ENCODE measurements at places on chromosomes 2 and 18.

DNA sequence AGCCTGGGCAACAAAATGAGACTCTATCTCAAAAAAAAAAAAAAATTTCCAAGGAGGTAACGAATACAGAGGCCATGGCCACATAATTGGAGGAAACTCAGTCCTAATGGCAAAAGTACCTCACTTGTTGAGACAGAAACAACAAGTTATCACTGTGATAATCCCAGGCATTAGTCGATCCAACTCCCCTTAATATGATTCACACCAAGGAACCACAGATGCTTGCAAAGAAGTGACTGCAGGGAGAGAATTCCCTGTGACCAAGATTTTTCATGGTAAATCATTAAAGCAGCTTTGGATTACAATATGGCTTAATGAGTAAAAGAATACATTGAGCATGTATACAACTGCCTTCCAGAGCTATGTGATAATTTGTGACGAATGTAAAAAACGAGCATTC is 80.4 kb upstream of the RNU4ATAC start:
- no peak for DNase-seq

- DNase-seq, result no peak
These were observed 91.7 kb downstream of the ZCCHC2 start for GRCh38 chr18:62614494-62614893.

- no peak for DNase-seq
These were observed 72.3 kb downstream of the FMNL2 start for GRCh38 chr2:152407204-152407721.

DNA sequence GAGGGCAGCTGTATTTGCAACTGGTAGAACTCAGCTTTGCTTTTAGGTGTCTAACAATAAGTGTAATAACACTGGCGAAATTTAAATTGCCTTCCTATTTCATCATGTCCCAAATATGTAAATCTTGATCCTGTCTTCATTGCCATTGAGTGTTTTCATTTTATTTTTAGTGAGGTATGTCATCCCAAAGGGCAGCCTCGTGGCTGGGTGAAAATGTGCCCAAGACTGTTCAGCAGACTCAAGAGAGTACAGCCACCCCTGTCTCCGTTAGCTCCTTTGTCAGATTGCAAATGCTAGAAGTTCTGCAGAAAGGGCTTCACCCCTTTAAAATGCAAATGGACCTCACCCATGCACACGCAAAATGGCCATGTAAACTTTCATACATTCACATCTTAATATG is 278.8 kb downstream of the RND3 start:
- no peak for DNase-seq

- DNase-seq, result no peak
These were observed 39.3 kb downstream of the MAP3K2 start for GRCh38 chr2:127348426-127349000.

DNA sequence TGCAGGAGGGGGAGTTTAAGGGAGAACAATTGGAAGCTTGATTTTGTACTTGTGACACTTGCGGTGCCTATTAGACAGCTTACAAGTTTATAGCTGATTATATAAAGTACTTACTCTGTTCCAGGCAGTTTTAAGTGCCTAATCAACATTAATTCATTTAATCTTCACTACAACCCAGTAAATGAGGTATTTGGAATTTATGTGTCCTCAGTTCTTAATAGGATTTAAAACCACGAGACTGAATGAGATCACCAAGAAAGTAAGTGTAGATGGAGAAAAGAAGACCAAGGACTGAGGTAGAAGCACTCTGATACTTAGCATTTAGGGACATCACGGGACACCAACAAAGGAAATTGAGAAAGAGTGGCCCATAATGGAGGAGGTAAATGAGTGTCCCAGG is 49.8 kb downstream of the ZC3H15 start:
- DNase-seq, result no peak

- DNase-seq, result no peak
These were observed 108.3 kb upstream of the LRATD1 start for GRCh38 chr2:14524041-14524802.

- DNase-seq, result no peak
These were observed 38.3 kb upstream of the PEX13 start for GRCh38 chr2:60979231-60979630.

DNA sequence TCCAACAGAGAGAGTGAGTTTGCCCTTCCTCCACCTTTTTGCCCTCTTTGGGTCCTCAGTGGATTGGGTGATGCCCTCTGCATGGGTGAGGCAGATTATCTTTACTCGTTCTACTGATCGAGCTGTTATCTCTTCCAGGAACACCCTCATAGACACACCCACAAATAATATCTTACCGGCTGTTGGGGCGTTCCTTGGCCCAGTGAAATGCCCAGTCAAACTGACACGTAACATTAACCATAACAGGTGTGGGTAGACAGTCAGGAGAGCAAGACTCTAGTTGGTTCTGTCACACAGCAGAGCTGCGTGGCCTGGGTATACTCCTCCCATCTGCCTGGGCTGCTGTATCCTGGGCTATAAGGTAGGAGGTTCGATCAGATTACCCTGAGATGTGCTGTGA is 144.1 kb downstream of the AGAP1 start:
- no peak for DNase-seq

DNA sequence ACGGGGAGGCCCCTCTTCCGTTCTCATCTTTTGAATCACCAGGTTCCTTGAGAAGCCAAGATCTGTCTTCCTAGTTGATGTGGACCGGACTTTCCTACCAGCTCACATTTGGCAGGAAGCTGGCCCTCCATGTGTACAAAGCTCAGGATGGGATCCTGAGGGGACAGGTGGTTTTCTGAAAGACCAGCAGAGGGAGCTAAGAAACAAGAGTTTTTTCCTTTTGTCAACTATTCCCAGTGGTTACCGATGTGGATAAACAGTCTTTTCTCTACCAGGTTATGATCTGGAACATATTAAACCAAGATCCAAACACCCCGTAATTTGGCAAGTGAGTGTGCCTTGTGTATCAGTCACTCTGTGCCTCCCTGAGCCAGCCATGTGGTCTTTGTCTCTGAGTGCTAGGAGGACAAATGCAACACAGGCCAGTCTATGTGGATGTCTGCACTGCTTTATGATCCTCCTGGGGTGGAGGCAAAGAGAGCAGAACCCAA is 25.1 kb upstream of the ARHGAP25 start:
- DNase-seq, result no peak

- peak; percentile 5 for DNase-seq
These were observed 222.9 kb upstream of the AGAP1 start for GRCh38 chr2:235270956-235271355.

DNA sequence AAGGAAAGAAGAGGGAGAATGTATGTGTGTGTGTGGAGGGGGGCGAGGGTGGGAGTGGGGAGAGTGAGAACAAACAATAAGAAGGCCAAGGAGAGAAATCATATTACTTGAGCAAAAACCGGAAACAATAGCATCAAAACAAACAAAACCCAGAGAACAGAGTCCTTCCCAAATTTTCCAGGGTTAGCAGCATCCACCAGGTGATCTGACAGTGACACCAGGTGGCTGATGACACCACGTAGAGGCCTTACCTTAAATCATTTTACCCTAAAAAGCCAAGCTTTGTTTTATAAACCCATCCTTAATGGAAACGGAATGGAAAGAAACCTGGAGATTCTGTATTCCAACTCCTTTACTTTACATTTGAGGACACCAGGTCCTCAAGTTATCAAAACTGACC is 42.9 kb downstream of the CDCA7 start:
- DNase-seq, result no peak

DNA sequence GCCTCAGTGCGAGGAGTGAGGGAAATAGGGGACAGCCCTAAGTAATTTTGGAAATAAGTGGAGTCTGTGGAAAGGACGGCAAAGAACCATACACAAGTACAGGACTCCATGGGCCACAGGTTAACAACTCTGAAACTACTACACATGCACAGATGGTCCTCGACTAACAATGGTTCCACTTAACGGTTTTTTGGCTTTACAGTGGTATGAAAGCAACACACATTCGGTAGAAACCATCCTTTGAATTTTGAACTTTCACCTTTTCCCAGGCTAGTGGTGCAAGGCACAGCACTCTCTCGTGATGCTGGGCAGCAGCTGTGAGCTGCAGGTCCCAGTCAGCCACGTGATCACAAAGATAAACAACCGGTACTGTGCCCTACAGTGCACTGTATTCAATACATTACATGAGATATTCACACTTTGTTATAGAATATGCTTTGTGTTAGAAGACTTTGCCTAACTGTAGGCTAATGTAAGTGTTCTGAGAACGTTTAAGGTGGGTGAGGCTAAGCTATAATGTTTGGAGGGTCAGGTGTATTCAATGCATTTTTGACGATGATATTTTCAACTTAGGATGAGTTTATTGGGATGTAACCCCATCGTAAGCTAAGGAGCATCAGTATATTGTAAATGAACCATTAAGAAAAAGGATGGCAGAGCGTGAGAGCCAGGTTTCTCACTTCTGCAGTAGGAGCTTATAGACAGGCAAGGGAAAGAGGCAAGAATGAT is 44.6 kb downstream of the TBC1D8 start:
- no peak for DNase-seq

GRCh38 chr2:136765256-136766072 is at the start of gene THSD7B:
Gene THSD7B (plus strand): TSS chr2:136765545. CDS start chr2:136882179, 116,634 bp downstream.
- DNase-seq, result no peak

DNA sequence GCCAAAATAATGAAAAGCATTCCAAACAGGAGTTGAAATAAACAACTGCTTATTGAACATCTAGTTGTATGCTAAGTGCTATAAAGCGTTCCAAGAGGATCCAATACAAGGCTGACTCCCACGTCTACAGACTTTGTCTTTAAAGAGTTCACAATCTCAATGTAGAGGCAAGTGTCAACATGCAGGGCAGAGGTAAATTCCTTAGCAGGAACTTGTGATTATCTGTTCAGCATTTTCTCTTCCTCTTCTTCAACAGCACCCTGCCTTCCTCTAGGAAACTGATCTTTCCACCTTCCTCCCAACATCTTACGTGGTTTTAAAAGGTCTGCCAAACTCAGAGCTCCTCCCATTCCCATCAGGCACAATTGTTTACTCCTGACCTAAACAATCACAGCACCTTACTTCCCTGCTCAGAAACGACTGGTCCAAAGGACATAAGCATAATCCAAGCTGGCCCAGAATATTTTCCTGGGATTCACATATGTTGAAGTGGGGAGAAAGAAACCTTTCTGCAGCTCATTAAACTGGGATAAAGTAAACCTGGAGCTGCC is 83.9 kb downstream of the ITSN2 start:
- no peak for DNase-seq

DNA sequence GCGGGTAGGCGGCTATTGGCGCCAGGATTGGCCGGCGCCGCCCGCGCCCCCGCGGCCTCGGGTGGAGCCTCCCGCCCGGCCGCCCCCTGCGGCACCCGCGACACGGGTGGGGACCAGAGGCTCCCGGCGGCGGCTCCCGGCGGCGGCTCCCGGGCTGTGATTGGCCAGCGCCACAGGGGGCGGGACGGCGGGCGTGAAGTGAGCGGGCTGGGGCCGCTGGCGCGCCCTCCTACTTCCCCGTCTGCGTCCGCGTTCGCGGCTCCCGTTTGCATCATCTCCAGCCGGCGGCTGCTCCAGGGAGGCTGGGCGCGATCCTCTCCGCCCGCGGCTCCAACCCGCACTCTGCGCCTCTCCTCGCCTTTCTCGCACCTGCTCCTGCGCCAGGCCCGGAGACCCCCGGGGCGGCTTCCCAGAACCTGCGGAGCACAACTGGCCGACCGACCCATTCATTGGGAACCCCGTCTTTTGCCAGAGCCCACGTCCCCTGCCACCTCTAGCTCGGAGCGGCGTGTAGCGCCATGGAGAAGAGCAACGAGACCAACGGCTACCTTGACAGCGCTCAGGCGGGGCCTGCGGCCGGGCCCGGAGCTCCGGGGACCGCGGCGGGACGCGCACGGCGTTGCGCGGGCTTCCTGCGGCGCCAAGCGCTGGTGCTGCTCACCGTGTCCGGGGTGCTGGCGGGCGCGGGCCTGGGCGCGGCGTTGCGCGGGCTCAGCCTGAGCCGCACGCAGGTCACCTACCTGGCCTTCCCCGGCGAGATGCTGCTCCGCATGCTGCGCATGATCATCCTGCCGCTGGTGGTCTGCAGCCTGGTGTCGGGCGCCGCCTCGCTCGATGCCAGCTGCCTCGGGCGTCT is at the start of gene SLC1A4:
Gene SLC1A4, plus strand, starts transcription at position 274 of the 856 bp plus-strand sequence. Its CDS starts 245 bp downstream, at position 519.
- peak; percentile 57 for DNase-seq

- DNase-seq, result no peak
These were observed 640.2 kb downstream of the RNF144A start for GRCh38 chr2:7557376-7557775.

GRCh38 chr2:215619022-215619958 is 183.4 kb upstream of the FN1 start:
- no peak for DNase-seq

DNA sequence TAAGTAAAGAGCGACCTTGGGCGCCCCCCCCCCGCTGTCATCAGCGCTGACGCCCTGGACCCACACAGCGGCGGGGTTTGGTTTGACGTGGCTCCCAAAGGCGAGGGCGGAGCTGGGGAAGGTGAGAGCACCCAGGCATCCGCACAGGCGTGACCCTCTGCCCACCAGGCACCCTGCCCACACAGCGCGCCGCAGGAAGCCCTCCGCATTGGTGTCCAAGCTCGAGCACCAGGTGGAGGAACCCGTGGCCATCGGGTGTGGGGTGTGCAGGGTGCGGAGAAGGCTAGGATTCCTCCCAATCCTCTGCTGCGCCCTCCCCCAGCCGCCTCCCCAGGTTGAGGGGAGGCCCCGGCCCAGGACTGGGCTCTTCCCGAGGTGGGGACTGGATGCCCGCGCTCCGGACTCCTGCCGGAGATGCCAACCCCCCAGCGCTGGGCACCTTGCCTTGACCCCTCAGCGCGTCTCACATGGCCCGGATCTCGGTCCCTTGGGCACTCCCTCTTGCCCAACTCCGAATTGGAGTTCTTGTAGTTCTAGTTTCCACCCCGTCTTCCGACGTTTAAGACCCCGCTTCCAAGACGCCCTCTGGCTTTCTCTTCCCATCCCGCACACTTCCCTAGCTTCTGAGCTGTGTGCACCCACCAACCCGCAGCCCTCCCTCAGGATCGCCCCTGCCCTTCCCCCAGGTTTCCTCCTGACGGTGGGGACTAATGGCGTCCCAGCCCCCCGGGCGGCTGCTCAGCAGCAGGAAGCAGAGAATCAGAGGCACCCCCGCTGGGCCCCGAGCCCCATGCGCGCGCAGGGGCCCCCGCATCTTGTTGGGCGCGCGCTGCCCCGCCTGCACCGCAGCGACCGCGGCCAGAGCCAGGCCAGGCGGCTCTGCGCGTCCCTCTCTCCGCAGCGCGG is 25.9 kb upstream of the RESP18 start:
- no peak for DNase-seq

DNA sequence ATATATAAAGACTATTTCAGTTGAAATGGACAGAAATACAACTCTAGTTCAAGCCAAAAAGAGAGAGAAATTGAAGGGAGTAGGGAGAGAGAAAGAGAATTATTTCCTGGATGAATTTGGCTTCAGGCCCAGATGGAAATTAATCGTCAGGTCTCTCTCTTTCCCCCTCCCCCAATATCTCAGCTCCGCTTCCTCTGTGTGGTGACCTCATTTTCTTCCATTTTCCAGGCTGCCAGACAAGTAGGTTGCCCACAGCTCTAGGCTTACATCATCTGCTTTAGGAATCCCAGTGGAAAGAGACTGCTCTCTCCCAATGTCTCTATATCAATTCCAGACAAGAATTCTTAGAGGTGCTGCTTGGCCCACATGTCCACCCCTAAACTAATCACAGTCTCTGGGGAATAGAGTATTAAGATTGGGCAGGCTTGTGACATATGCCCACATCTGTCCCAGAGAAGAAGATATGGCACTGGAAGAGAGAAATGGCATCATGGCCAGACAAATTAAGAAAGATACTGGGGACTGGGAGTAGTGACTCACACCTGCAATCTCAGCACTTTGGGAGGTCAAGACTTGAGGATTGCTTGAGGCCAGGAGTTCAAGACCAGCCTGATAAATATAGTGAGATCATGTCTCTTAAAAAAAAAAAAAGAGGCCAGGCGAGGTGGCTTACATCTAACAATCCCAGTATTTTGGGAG is 37.2 kb upstream of the CFAP36 start:
- DNase-seq, result no peak

GRCh38 chr2:68225119-68225632 is 27.2 kb downstream of the PPP3R1 start:
- DNase-seq, result no peak
